ENCODE measurements at places on chromosomes 2 and 18.

GRCh38 chr2:216132585-216132984 is 23.4 kb downstream of the XRCC5 start:
- DNase-seq: no peak

GRCh38 chr18:47882641-47883040 is 47.8 kb downstream of the SMAD2 start:
- no peak for DNase-seq

DNA sequence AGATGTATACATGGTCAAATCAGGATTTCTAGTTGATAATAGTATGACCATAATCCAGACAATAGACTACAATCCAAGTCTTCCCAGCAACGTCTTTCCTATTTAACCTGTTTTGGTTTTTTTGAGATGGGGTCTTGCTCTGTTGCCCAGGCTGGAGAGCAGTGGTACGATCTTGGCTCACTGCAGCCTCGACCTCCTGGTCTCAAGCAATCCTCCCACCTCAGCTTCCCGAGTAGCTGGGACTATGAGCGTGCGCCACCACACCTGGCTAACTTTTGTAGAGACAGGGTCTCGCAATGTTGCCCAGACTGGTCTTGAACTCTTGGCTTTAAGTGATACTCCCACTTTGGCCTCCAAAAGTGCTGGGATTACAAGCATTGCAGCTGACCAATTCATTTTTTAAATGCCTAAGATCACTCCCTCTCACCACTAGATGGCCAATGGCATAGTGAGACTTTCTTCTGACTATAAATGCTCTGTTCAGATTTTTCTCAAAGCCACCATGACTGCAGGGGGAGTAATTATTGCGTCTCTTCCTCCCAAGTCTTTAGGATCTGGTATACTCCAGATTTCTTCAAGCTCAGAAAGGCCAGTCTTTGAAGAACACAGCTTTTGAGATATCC is 47.6 kb downstream of the HNRNPLL start:
- DNase-seq: peak; percentile 42

- DNase-seq: no peak
Measured at GRCh38 chr2:212926940-212927339, 224.5 kb downstream of the IKZF2 start.

GRCh38 chr2:190789074-190790004 is 91.3 kb upstream of the GLS start:
- no peak for DNase-seq

DNA sequence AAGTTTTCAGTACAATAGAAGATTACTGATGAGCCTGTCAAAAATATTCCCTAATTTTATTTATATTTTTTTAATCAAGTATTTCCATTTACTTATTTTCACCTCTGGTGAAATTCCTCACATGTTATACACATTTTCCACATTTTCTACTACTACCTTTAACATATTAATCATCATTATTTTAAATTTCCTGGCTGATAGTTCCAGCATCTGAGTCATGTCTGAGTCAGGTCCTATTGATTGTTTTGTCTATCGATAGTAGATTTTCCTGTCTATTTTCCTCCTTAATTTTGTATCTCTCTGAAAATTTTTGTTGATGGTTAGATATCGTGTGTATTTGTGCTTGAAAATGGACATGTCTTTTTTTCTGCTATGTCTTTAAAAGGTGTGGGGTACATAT is 211.8 kb upstream of the DSEL start:
- no peak for DNase-seq

DNA sequence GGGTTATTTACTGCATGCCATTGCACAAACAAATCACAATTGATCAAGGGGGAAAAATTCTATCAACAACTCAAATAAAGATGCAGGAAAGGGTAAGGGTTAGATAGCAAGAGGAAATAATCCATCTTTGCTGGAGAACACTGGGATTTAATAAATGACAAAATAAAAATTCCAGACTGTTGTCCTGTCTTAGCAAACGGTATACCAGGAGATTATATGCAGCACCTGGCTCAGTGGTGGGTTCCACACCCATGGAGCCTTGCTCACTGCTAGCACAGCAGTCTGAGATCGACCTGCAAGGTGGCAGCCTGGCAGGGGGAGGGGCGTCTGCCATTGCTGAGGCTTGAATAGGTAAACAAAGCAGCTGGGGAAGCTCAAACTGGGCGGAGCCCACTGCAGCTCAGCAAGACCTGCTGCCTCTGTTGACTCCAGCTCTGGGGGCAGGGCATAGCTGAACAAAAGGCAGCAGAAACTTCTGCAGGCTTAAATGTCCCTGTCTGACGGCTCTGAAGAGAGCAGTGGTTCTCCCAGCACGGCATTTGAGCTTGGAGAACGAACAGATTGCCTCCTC is 296.5 kb upstream of the THSD7B start:
- no peak for DNase-seq

- peak; percentile 38 for DNase-seq
Measured at GRCh38 chr18:49486606-49486952, 455 bp downstream of the C18orf32 start.

GRCh38 chr2:47088371-47089082 is 66.6 kb downstream of the STPG4 start:
- peak; percentile 43 for DNase-seq

- DNase-seq: no peak
Measured at GRCh38 chr18:10147226-10147625, 233.4 kb downstream of the VAPA start.

DNA sequence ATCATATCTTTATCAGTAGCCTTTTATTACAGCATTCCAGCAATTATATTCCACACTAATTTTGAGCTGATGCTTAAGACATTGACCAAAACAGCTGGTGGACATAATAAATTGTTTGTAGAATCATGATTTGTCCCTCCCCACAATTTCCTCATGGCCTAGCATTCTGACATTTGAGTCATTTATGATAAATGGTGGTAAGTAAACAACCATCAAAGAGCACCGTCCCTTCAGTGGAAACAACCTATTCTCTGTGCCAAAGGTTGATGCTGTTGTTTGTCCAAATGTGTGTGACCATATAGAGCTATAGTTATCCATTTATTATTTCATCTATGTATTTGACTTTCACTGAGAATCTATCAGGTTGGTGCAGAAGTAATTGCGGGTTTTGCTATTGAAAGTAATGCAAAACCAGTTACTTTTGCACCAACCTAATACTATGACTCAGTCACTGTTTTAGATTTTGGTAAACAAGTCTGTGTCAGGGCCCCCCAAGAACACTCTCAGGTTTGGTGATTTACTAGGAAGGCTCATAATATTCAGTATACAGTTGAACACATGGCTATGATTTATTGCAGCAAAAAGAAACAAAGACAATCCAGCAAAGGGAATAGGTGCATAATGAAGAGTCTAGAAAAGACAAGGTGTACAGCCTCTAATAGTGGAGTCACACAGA is 608.7 kb upstream of the REG3G start:
- peak; percentile 18 for DNase-seq

GRCh38 chr2:54522624-54523281 is 66.6 kb downstream of the SPTBN1 start:
- DNase-seq: peak; percentile 95

DNA sequence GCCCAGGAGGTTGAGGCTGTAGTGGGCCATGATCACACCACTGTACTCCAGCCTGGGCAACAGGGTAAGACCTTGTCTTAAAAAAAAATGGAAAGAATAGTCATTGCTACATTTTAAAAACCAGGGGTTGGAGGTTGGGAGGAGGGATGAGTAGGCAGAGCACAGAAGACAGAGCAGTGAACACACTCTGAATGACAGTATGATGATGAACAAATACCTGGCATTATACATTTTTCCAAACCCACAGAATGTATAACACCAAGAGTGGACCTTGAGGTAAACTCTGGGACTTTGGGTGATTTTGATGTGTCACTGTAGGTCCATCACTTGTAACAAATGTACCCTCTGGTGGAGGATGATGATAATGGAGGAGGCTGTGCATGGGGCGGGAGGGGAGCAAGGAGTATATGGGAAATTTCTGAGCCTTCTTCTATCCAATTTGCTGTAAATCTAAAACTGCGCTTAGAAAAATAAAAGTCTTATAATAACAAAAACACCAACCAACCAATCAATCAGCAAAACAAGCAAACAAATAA is 111.4 kb upstream of the PGAP1 start:
- no peak for DNase-seq

GRCh38 chr2:159194241-159194640 is 92.3 kb downstream of the WDSUB1 start:
- DNase-seq: no peak
